ENCODE measurements at places on chromosomes 1 and 21.

- H3K36me3 ChIP-seq: no peaks in the 10 kb centered on the region
- DNase-seq: no peak
- no peak overlapping the region for H3K27ac ChIP-seq
- H3K27me3 ChIP-seq: peaks cover 17% of the 10 kb centered on the region
- no peaks in the 10 kb centered on the region for H3K4me1 ChIP-seq
Measured at GRCh38 chr21:38475519-38475918, 22.8 kb downstream of the ERG start.

- no peak overlapping the region for H3K4me3 ChIP-seq
- no peaks in the 10 kb centered on the region for H3K36me3 ChIP-seq
- no peaks in the 10 kb centered on the region for H3K27me3 ChIP-seq
- DNase-seq: no peak
- H3K4me1 ChIP-seq: peaks cover 14% of the 10 kb centered on the region
- no peak overlapping the region for H3K27ac ChIP-seq
Measured at GRCh38 chr1:185158800-185159199, 1.8 kb downstream of the SWT1 start.

DNA sequence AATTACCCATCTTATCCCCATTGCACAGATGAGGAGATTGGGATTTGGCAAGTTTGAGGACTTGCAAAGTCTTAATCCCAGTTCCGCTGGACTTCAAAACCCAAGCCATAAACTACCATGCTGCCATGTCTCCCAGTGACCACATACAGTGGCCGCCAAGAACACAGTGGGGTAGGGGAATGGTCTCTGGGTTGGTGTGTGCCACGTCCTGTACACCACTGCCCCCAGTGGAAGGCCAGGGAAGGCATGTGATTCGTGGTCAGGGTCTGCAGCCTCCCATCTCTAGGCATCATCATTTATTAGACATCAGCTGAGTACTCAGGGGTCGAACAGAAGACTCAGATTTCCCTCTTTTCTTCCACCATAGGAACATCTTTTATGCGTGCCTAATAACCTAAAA lies 76.0 kb downstream of the MAN1C1 start:
- no peak for DNase-seq
- no peaks in the 10 kb centered on the region for H3K36me3 ChIP-seq
- no peaks in the 10 kb centered on the region for H3K27me3 ChIP-seq
- no peak overlapping the region for H3K27ac ChIP-seq
- no peak overlapping the region for H3K4me3 ChIP-seq

DNA sequence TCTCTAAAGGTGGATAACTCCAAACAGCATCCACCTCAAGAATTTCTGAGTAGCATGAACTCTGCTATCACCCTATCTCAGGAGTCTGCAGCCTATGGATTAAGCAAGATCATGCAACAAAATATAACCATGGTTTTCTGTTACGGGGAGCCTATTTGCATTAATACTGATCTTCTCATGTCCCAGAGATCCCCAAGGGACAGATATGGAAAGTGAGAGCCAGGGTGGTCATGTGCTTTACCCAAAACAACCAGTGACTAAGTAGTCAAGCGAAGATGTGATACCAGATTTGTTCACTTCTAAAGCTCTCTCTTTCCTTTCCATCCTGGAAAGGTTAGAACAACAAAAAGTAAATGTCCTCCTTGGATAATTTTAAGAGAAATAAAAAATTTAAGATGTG lies 125.1 kb downstream of the PRRX1 start:
- no peak for DNase-seq
- no peaks in the 10 kb centered on the region for H3K27me3 ChIP-seq
- H3K27ac ChIP-seq: no peak overlapping the region

GRCh38 chr1:28860332-28861073 lies 48.5 kb downstream of the OPRD1 start:
- DNase-seq: no peak
- no peaks in the 10 kb centered on the region for H3K27me3 ChIP-seq
- no peak overlapping the region for H3K27ac ChIP-seq
